ENCODE measurements at places on chromosomes 6 and 20.

GRCh38 chr6:144804246-144804790, 519.2 kb downstream of the UTRN start:
- no peak for DNase-seq

DNA sequence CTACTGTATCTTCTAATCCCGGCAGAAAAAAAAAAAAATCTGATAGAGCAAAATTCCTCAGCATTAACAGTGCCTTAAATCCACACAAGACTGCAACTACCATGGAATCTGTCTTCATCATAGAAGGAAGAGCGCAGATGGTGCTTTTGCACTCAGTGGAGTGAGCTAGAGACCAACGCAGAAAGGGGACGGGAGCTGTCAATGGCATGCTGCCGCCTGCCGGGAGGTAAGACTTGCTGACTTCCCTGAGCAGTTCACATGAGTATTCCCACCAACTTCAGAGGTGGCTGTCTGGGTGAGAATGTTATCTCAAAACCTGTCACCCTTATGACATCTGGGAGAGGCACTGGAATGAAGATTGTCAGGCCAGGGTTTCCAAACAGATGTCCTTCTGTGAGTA, 35.6 kb downstream of the DZANK1 start:
- no peak for DNase-seq

DNA sequence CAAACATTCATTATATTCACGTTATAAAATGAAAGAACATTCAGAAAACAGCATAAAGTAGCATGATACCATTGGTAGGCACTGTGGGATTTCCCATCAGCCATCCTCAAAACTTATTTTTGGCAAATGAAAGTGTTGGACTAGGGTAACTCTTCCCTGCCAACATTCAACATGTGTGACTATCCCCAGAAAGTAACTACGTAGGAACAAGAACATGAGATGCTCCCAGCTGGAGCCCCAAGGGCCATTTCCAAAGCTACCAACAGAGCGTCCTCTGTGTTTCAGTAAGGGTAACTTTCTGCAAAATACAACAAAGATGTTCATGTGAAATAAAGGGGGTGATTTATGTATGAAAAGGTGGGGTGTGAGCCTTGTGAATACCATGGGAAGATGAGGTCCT, 28.4 kb upstream of the PTPN1 start:
- no peak for DNase-seq

DNA sequence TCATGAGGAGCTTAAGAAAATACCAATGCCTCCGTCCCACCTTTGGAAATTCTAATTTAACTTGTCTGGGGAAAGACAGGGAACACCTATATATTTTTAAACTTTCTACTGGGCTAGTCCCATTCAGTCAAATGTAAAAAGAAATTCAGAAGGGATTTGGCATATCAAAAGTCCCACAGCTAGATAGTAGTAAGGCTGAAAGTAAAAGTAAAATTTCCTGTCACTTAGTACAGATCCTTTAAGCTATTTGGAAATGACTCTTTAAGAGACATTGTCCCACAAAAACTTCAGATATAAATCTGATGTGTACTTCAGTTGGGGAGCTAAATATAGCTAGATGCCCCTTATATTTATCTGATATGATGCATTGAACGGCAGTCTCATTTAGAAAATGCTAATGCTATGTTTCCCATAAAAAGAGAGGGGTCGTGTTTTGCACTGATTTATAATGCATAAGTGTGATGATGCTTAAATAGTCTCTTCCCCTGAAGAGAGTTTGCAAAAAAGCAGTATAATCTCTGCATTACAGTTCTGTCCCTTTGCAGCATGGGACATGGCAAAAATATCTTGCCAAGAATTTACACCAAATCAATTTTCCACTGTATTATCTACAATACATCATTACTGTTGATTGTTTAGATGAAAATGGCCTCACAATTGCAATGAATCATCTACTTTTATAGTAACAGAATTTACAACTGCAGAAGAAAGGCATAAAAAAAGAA, 860.8 kb upstream of the MAP3K7 start:
- no peak for DNase-seq

- DNase-seq, result no peak
Measured at GRCh38 chr6:64250126-64250525, 614.5 kb downstream of the PHF3 start.

DNA sequence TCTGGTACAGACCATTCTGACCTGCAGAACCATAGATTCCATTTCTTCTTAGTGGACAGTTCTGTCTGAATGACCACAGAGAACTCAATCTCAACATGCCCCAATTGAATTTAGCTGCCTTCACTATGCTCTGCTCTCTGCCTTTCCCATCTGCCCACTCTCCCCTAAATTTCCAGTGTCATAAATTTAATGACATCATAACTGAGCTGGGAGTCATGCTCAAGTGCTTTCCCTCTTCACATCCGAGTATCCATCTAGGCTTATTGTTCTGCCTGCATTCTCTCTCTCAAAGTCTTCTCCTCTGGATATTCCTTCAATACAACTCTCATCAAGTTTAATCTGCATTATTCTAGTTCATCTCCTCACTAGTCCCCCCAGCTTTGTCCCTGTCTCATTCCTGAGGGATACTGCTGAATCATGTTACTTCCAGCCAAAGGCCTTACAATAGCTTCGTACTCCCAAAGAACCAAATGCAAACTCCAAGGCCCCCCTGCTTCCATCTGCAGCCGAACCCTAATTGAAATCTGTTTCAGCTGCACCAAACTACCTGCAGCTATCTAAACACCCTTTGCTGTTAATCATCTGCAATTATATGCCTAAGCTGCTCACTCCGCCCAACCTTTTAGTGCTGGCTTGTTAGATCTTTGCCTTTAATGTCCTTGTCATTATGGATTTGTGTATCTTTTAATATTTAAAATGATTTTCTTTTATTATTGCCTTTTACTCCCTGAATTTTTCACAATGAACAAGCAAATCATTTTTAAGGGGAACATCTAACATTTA, 46.1 kb downstream of the SLC35B3 start:
- DNase-seq, result no peak

DNA sequence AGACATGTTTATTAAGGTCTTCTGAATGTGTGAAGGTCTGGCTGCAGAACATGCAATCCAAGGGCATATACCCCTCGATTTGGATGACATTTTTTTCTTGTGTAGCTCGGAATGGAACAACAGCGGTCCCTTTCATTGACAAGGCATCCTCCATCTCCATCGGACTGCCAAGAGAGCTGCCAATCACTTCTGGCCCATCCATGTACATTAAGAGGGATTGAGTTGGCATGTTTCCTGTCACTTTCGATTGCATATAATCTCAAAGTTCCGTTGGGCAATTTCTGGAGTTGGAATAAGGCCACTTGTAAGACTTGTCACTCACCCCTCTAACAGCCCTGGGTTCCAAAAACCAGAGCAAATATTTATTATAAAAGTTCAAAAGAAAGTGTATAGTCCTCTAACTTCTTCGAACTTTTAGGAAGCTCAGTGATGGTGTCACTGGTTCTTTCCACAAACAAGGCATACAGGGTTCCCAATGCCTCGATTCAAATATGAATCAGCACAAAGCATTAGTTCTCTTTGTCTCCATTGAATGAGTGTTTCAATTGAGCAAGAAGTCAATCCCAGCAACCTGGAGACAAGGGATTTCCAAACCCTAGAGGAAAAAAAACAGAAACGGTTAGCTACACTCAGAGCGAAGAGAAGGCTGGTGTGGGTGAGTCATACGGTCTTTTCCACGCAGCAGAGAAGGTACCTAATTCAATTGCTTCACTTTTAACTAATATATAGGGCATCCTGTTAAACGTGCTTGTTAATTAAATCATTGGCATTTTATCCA, 10.9 kb downstream of the ZNF217 start:
- no peak for DNase-seq

GRCh38 chr20:14830466-14830865, 493.1 kb upstream of the FLRT3 start:
- peak; percentile 3 for DNase-seq

- DNase-seq, result no peak
Measured at GRCh38 chr6:31414771-31415265, 11.4 kb downstream of the MICA start.

DNA sequence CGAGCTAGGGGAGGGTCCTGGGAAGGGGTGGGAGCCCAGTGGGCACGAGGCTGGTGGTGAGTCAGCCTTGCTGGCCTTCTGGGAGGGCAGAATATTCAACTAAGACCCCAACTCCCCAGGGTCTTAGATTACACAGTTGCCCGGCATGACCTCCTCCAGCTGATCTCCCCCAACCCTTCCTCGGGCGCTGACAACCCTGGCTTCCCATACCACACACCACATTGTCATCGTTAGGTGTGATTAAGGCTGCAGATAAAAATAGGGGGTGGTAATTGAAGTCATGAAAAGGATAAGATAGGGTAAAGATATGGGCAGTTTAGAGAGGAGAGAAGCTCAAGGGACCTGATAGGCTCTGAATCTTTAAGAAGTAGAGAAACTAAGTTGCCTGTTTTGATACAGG, 10.5 kb downstream of the CDC40 start:
- no peak for DNase-seq

- no peak for DNase-seq
Measured at GRCh38 chr6:61949161-61949560, 336.9 kb downstream of the KHDRBS2 start.

GRCh38 chr6:129921169-129921817, 60.2 kb upstream of the TMEM244 start:
- no peak for DNase-seq

DNA sequence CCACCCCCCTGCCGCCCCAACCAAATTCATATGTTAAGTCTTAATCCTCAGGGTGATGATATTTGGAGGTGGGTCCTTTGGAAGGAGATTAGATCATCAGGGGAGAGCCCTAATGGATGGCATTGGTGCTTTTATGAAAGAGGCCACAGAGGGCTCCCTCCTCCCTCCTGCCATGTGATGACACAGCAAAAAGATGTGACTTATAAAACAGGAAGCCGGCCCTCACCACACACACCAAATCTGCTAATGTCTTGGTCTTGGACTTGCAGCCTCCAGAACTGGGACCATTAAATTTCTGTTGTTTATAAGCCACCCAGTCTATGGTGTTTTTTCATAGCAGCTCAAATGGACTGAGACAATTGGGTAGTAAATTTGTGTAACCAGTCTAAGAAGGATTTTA, 176.3 kb downstream of the ADGRG6 start:
- DNase-seq, result no peak

- DNase-seq, result no peak
Measured at GRCh38 chr6:115691433-115691832, 369.3 kb downstream of the FRK start.

- DNase-seq, result no peak
Measured at GRCh38 chr20:60065741-60066437, 107.7 kb downstream of the CDH26 start.

- no peak for DNase-seq
Measured at GRCh38 chr20:2042400-2042799, 48.5 kb upstream of the PDYN start.

GRCh38 chr20:15582146-15582760, 991.0 kb downstream of the KIF16B start:
- DNase-seq, result no peak

- no peak for DNase-seq
Measured at GRCh38 chr6:139154881-139155547, 20.1 kb downstream of the HECA start.
